ENCODE measurements at places on chromosomes 12 and 14.

DNA sequence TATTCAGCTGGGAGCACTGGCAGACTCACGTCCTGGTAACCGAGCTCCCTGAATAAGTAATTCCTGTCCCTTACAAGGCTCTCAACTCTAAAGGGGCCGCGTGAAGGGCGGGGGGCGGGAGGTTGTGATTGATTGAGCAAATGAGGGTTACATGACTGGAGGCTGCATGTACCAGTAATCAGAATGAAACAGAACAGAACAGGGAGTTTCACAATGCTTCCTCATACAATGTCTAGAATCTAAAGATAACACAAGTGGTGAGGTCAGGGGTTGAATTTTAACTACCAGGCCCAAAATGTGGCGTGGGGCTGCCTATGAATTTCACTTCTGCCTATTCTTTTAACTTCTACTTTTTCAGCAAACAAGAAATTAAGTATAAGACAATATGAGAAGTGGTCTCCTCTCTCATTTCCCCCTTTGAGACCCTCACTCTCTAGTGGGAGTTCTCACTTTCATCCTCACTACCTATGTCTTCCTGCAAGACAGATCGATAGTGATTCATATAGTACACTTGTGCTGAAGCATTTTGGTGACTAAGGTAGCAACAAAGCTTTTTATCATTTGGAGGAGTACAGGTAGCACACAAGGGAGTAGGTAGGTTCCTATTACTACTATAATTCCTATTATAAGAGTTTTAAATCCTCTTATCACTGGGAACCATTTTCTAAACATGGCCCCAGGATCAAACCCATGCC is 239.8 kb downstream of the KTN1 start:
- DNase-seq = no peak

GRCh38 chr14:80146941-80147340 is 64.4 kb downstream of the DIO2 start:
- DNase-seq = no peak

DNA sequence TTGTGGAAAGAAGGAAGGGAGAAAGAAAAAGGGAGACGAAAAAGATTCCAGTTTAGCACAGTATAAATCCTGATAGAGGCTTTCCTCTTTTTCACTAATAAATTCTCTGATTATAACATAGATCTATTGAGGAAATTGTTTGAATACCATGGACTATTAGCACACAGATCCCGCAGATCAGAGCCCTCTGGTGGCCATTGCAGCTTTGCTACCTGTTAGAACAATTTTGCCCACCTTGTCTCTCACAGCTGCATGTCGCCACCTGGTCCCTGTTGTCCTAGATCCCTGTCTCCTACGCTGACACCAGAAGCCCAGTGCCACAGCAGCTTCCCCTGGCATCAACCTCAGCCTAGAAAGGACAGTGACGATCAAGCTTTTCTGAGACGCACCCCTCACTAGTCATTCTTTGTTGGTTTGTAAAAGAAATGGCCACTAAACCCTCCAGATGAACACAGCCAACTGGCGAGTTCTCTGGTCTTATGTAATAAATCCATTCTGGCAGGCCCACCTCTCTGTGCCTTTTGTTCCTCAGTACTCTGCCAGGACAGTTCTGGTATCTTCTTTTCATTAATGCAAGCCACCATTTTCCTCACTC is 9.9 kb downstream of the GPHB5 start:
- DNase-seq = peak; percentile 5

- DNase-seq = no peak
Observed at GRCh38 chr14:70773182-70773862, 36.0 kb downstream of the MAP3K9 start.
